Lower leg skin (tissue), 4 donors: ENCODE measurements at places on chromosomes 1 and 21.

DNA sequence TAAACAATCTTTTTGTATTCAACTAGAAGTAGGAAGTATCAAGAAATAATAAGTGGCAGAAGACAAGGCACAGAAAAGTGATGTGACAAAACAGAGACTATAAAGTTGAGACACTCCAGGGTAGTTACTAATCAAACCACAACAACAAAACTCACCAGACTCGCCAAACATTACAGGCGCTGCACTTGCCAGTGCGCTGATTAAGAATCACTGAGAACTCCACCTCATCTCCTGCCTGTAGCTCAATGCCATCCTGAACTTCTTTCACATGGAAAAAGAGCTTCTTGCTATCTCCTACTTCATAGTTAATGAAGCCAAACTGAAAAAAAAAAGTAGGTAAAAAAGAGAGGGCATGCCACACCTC, 2.8 kb upstream of the NRAS start:
- no peak for DNase-seq

DNA sequence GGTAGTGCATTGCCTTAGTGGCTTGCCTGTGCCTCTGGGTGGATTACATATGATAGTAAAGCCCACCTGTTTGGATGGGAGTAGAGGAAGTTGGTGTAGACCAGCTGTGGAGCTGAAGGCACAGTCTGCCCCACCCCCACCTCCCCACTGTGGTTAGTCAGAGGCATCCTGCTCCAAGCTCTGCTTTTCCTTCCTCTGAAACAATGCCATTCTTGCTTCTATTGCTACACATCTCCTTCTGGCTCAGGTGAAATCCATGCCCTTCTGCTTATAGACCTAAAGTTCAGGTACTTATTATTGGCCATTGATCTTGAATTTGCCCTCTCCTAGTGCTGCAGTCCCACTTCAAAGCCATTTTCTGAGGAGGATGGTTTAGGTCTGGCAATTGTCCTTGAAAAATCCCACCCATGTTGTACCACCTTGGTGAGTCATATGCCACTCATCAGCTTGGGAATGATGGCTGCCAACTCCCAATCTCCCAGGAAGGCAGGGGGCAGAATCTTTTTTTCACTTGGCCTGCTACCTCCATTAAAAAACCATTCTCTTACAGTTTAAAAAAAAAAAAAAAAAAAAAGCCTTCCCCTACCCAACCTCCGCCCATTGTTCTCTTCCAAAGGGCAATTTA, 6.7 kb upstream of the TXLNA start:
- no peak for DNase-seq

- no peak for DNase-seq
Measured at GRCh38 chr1:86455073-86455472, 13.7 kb upstream of the CLCA1 start.

DNA sequence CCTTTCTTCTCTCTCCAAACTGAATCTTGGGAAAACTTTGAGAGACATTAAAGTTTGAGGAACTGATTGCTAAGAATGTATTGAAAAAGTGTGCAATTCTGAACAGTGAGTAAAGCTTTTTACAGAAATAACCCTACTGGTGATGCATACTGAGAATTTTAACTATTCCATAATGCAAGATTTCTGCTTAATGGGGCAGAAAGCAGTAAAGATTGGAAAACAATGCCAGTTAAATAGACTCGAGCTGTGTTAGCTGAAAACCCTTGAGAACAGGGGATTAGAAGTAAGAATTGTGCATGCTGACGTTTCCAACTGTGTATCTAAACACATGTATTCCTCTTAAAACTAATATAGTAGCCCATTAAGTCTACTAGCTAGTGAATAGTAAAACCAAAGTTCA, 1500.2 kb upstream of the PRMT6 start:
- DNase-seq = no peak

DNA sequence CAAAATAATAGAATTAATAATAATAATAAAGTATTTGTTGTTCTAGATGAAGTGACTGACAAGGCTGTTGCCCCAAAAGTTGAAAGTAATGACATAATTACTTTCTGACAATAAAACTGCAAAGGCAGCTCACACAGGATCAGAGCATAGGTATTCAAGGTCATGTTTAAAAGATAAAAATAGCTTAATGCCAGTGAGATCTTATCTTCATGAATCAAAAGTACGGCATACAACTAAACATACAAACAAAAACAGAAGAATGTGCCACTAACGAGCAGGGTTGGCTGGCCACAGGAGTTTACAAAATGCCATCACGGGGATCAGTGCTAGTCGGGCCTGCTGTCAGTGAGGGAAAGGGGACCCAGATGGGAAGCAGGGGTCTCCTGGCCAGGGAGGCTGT, 22.4 kb upstream of the TMPRSS2 start:
- DNase-seq = no peak
